Activated naive CD4-positive, alpha-beta T cell treated with Interleukin-2 at 50 U/mL for 16 hours (primary cell): ENCODE measurements at places on chromosomes 2 and 18.

DNA sequence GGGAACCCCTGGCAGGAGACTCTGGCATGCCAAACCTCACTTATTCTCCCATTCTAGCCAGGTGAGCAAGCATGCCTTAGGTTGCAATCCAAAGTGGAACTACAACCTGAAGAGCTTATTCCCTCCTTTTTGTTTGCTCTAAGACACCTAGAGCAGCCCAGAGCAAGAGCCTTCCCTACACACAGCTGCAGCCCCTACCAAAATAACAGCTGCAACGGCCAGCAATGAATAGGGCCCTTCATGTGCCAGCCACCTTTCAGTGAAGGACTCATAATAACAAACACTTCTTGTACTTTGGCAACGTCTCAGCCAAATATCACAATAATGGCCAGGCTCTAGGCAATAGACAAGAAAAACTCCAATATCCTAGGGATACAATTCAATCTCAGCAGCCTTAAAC is 178.7 kb downstream of the ALK start:
- DNase-seq = no peak

DNA sequence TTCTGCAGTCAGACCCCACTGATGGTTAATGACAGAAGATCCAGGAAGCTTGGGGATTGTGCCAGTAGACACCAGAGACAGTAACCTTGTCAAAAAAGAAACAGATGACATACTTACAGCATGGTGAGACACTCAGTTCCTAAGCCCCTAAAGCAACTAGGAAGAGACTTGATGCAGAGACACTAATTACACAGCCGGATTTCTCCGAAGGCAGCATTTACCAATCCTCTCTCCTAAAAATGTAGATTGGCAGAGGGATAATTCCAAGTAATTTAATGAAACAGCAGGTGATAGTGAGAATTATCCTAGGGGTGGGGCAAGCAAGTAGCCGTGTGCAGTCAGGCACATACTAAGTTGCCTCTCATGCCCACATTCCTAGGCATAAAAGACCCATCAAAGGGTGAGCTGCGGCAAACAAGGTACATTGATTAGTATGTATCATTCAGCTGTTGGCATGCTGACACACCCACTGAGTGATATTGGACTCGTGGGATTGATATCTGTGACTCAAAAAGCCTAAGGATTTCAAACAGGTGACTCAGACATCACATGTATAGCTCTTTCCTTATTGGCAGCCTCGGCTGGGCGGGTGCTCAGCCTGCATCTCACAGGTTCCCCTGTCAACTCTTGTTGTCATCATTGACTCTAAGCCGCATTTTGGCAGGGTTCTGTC is 296.7 kb upstream of the ATP5MC3 start:
- DNase-seq = no peak

DNA sequence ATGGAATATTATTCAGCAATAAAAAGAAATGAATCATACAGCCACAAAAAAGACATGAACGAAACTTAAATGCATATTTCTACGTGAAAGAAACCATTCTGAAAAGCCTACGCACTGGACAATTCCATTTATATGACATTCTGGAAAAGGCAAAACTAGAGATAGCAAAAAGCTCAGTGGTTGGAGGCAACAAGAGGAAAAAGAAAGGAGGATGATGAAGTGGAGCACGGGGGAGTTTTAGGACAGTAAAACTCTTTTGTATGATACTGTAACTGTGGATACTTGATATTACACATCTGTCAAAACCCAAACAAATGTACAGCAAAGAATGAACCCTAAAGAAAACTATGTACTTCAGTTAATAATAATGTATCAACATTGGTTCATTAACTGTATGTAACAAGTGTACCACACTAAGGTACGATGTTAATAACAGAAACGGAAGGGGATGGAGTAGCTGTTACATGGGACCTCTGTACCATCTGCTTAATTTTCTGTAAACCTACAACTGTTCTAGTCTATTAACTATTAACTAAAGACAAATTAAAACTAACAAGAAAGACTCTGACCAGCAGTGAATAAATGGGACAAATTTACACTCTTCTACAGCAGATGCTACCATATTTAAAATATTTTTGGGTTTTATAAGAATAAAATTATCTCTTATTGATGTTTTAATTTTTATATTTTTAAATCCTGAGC is 31.5 kb downstream of the ROCK2 start:
- DNase-seq = no peak

DNA sequence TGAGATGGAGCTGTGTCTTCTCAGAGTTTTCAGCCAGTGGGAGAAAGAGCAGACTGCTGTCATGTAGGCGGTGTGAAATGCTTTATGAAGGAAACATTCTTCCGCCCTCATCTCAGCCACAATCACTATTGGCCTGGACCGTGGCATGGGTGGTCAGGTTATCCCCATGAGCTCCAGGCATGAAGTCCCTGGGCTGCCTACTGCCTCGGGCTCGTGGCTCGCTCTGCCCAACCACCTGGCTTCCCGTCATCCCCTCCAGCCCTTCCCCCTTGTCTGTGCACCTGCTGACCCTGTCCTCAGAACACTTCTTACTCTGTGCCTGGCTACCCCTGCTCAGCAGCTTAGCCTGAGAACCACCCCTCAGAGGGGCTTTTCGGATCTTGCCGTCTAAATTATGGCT is 15.5 kb downstream of the COLEC11 start:
- DNase-seq = no peak

DNA sequence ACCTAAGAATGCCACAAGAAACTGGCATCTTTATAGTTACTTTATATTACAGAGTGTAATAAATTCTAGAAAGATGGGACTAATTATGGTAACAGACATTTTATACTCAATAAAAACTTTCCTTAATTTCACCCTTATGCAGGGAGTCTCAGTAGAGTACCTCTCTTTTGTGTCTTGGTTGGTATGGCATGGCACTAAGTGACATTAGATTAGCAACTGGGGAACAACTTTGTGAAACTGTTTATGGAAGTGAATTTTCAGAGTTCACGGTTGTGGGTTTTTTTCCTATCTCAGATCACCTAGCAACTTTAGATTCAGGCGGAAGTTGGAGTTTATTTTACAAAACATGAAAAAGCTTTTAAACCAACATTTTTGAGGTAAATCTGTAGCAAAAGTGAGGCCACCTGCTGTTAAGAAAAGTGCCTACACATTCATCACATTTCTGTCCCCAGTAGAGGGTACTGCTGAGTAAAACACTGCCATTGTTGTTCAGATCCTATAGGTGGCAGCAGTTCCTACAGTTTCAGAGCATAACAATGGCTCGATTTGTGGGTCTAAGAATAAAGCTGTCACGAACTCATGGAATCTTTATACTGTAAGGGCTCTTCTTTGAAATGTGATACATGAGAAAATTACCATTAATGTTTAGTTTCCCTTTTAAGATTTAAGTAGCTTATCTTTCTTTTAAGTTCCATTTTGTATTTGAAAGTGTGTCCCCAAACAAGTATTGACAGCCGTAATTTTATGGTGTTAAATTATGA is 117.6 kb downstream of the CAMKMT start:
- peak; percentile 11 for DNase-seq

GRCh38 chr2:164717000-164717803 is 95.9 kb upstream of the GRB14 start:
- DNase-seq = no peak

GRCh38 chr2:29192526-29192925 is 77.3 kb downstream of the CLIP4 start:
- no peak for DNase-seq

GRCh38 chr18:3392467-3392855 is 57.5 kb upstream of the TGIF1 start:
- DNase-seq = no peak

- DNase-seq = no peak
Observed at GRCh38 chr2:111138839-111139238, 18.1 kb downstream of the BCL2L11 start.

GRCh38 chr2:238716585-238716984 is 131.3 kb upstream of the TWIST2 start:
- DNase-seq = no peak

- no peak for DNase-seq
Observed at GRCh38 chr2:191184457-191184856, 33.7 kb upstream of the STAT4 start.

DNA sequence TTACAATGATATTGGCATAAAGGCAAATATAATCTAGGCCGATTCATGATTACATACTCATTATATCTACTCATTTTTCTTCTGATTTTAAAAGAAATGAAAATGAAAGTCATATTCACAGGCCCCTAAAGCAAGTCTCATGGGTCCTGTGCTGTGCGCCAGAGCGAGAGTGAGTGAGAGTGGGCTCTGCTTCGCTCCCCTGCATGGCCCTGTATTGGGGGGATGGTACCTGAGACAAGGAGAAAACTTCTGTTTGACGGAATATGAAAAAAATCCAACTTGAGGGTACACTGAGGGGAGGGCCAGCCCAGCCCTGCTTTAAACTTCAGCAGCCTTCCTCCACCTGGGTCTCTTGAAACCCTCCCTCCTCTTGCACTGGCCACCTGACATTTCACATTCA is 81.4 kb upstream of the RGPD5 start:
- no peak for DNase-seq

GRCh38 chr2:202566286-202566685 is 68.5 kb upstream of the FAM117B start:
- no peak for DNase-seq

DNA sequence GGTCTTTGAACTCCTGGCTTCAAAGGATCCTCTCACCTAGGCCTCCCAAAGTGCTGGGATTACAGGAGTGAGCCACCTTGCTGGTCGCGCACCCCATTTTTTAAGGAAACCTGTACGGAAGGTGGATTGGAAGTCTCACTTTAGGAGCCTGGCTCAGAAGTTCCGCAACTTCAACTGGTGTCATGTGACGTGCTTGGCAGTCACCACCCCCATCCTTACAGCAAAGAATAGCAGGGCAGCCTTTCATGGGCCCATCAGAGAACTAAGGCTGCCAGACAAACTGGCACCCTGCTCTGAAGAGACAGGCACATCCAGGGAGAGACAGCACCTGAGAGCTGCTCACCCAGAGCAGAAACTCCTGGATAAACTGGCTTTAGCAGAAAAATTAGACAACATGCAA is 3.3 kb upstream of the SLC66A2 start:
- DNase-seq = no peak

- DNase-seq = no peak
Observed at GRCh38 chr18:48923746-48924629, 26.8 kb downstream of the SMAD7 start.

DNA sequence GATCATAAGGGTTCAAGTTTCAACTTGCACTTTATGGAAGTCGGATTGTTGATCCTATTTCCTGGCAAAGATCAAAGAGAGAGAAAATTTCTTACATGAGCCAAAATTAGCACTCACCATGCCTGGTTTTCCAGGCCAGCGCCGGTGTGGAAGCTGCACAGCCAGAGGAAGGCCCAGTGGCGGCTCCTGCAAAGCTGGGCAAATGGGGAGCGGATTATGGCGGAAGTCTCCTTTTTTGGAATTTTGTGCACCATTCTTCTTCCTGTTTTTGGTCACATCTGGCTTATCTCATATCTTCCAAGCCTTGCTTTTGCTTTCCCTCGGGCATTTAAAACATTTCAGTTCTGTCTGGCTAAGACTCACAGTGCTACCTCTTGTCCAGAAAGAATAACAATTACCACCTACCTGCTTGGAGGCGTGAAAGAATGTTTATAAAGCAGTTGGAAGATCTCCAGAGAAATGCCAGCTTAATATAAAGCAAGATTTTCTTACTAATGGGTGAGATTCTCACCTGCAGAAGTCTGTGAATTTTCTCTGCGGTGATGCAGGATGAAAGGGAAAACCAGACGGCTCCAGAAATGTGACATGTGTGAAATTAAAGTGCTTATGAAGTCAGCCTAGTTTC is 94.3 kb downstream of the ASAP2 start:
- no peak for DNase-seq

GRCh38 chr2:237475704-237476141 is 11.3 kb upstream of the MLPH start:
- peak; percentile 61 for DNase-seq

DNA sequence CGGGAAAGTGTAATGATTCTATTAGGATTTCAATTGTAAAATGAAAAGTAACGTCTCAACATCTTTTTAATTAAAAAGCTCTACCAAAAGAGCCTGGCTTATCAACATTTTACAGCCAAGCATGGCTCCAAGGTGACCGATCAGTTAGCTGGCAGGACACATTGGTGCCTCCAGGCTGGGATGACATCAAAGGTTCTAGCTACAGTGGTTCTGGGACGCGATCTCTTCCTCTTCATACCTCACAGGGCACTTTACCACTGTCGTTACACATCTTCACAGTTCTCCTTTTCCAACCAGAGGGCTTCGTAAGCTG is 693 bp downstream of the ORC2 start:
- no peak for DNase-seq

GRCh38 chr2:23530206-23530908 is 145.4 kb downstream of the KLHL29 start:
- no peak for DNase-seq

DNA sequence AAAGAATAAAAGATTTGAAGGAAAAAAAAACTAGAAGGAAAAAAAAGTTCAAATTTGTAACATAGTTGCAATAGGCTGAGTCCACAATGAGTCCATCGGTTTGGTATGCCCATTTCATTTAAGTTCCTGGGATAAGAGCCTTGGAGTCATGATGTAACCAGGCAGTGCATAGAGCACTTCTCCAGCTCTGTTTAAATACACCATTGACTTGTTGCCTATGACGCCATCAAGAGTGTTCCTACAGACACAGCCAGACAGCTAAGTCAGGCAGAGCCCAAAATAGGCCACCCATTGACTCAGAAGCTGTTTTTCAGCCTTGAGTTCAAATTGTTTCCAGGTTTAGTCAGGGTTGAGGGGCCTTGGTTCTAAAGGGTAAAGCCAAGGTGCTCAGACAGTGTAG is 44.9 kb downstream of the SOCS6 start:
- DNase-seq = no peak

- no peak for DNase-seq
Observed at GRCh38 chr2:42842466-42842865, 50.1 kb upstream of the HAAO start.

GRCh38 chr2:182381225-182381624 is 45.6 kb downstream of the PDE1A start:
- no peak for DNase-seq

DNA sequence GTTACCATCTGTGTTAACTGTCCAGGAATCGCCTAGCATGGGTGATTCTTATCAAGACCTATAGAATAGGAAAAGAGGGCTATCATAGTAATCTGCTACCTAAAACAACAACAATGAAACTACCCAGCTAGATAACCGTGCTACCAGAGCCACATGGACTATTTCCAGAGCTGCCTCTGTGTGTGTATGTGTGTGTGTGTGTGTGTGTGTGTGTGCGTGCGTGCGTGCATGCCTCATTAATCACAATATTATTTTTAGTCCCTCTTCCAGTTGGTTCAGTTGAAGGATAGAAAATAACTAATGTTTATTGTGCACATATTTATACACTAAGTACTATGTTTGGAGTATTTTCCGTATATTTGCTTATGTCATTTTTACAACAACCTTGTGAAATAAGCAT is 201.1 kb downstream of the SP3 start:
- no peak for DNase-seq

- DNase-seq = no peak
Observed at GRCh38 chr2:59703796-59704195, 849.7 kb downstream of the BCL11A start.

DNA sequence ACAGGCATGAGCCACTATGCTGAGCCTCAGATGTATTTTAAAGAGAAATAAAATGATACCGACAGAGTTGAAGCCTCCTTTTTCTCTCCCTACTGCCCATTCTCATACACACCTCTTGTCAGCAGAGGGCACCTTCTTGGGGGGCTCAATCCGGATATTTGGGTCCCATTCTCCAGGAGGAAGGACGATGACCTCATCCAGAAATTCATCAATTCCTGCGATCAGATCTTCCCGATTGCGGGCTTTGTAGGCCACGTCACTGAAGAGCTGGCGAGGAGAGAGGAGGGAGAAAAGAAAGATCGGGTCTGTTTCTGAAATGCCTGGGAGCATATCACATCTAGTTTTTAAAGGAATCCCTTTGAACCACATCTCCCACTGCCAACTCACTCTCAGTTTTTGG is 54.4 kb downstream of the MTHFD2 start:
- DNase-seq = no peak
